ENCODE measurements at places on chromosomes 2 and 18.

DNA sequence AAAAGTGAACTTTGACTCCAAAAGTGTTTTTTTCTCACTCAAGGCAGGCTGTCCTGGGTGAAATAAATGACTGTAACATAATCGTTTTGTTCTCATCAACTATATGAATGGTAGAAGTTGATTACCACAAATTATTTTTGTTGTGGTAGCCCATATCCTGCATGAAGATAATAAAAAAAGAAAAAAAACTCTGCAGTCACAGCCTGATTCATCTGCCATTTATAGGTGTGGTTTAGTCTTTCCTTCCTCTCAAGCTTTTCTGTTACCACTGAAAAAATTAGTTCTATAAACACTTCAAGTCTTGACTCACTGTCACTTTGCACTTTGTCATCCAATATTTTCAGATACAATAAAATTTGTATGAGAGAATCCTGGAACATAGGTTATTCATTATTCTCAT is 522.0 kb downstream of the PLCL1 start:
- DNase-seq: no peak

- no peak for DNase-seq
These were observed 137.3 kb downstream of the CCDC148 start for GRCh38 chr2:158319269-158319668.

DNA sequence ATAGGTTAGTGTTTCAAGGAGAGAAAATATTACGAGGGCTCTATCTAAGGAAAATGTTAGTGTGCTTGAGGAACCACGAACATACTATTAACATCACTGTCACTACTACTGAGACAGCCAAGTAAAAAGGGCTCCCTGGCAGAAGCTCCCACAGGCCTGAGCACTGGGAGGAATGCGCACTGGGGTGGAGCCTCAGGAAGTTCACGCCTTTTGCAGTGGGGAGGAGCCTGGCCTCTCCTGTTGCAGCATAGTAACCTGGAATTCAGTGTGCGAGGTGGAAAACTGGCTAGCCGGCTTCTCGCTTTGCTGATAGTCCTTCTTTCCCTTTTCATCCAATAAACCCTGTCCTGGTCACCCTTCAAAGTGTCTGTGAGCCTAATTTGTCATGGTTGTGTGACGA is 250.3 kb downstream of the ERBB4 start:
- no peak for DNase-seq

GRCh38 chr18:12839526-12840196 is 44.4 kb downstream of the PTPN2 start:
- no peak for DNase-seq
